Stimulated activated CD8-positive, alpha-beta memory T cell treated with anti-CD3 and anti-CD28 coated beads, Interleukin-4, amount 100 ng/mL, for 1 hour (primary cell): ENCODE measurements at places on chromosomes 3 and 15.

GRCh38 chr3:79846148-79846933, 78.5 kb upstream of the ROBO1 start:
- DNase-seq, result no peak

GRCh38 chr3:5162102-5162501, 25.4 kb upstream of the EDEM1 start:
- no peak for DNase-seq

DNA sequence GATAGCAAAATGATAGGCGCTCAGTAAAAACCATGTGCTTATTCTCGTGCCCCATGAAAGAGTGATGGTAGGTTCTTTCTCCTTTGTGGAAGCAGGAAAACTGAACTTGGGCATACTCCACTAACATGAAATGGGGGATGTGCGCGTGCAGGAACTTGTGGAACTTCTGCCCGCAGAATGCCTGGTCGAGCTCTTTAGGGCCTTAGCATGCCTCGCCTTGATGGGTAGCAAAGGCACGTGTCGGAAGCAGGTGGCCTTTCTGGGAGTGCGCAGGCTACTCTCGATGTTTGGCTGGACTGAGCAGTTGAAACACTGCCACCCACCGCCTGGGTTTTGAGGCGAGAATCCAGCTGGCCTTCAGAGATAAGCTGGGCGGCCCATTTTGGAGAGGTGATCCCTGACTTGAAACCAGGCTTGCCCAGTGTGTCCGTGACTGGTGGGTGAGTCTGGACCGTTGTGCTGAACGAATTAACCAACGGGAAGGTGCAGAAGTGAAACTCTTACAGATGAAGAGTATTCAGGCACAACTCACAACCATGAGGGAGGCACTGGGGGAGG, 842 bp downstream of the PCCB start:
- no peak for DNase-seq

DNA sequence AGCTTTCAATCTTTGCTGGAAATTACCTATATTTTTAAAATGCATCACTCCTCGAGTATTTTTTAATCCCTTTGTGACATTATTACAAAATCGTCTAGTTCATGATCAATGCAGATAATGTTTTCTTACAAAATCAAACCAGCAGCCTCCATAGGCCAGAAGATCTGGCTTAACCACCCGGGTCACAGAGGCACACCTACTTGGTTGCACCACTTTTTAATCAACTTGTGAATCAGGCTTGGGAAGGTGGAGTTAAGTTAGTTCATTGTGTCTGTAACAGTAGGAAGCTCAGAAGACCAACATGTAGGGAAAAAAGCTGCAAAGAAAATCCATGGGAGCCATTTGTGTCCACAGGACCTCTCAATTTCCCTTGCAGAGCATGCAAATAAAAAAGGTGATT, 148.0 kb downstream of the TP63 start:
- DNase-seq, result no peak

DNA sequence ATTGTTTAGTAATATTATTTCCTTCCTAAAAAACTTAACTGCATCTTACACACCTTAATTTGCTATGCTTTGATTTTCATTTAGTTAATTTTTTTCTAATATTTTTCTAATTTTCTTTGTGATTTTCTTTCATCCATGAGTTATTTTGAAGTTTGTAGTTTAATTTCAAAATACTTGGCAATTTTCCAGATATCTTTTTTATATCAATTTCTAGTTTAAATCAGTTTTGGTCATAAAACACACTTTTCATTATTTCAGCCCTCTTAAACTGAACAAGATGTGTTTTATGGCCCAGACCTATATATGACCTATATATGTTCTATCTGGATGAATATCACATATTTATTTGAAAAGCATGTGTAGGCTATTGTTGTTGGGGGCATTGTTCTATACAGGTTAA, 759.9 kb upstream of the SGO1 start:
- DNase-seq, result no peak
